Cerebellar nuclear complex (tissue), 1 donor: ENCODE measurements at places on chromosomes 6 and 20.

DNA sequence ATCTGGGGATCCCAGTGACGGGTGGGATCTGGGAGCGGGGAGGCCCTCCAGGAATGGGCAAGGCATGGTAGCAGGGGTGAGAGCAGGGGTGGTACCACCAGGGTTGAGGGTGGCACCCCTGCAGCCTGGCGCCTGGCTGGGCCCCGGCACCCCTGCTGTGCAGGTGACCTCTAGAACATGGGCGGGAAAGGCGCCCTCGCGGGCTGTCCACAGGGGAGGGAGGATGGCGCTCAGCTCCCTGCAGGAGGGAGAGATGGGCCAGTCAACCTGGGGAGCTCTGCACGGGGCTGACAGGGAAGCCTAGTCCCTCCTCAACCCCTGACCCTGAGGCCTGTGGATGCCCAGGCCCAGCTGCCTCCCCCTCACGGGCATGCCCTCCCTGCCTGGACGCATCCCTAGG is 61.6 kb upstream of the SLCO4A1 start:
- no peak for DNase-seq

GRCh38 chr20:50292591-50293283 is 102.1 kb downstream of the CEBPB start:
- DNase-seq: no peak

- DNase-seq: no peak
Measured at GRCh38 chr6:32972353-32973143, 4.2 kb downstream of the BRD2 start.

DNA sequence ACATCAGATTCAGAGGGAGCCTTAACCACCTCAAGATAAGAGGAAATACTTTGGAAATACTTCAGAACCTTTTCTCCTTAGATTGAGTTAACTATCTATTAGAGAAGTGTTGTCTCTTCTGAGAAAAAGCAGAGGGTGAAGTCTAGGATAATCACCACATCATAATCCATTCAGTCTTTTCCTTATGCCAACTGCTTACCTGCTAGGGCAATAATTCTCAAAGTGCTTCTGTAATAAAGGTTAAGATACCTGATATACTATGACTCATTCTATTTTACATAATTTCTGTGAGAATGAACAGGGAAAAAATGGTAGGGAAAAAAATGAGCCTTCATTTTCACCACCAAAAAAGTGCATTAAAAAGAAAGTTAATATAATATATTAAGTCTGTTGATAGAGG is 70.1 kb upstream of the LOC128125822 start:
- DNase-seq: no peak

GRCh38 chr6:39243809-39244208 is 14.5 kb upstream of the KCNK5 start:
- no peak for DNase-seq

DNA sequence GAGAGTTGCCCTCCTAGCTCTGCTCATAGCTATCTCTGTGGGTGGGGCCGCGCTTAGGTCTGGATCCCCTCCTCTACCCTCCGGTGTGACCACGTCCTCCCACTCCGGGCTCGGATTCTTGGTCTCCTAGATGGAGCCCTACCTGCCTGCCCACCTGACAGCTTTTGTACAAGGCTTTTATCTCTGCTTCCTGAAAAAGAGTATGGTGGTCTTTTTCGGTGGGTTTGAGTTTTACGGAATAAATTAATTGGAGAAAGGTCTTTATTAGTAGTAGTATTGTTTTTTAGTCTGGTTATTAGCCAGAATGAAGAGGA is 773 bp downstream of the SMAP1 start:
- DNase-seq: no peak

- DNase-seq: no peak
Measured at GRCh38 chr6:72913797-72914196, 291.9 kb downstream of the KCNQ5 start.

DNA sequence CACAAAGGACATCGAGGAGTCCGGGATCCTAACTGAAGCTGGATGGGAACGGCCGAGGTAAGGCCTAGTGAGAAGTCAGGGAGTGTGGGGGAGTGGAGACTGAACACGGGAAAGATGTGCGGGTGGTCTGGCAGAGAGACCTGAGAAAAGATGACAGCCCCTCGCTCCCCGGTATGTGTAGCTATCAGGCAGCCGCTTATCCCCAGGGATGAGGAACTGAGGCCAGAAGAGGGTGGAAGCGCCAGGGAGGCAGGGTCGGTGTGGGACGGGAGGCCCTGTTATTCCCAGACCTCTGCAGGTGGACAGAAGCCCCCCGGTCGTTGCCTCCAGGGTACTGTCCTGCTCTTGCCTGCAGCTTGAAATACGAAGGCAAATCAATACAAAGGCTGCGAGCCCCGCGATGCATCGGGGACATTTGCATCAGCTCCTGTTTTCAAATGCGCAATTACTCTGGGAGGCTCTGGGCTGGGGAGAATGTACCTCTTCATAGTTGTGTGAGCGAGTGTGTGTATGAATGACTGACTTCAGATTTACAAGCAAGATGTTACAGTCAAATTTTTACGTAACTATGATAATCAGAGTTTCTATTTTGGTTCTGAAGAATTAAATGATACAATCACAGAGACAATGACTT is 221.3 kb downstream of the QKI start:
- DNase-seq: no peak
